ENCODE measurements at places on chromosomes 7 and 10.

- H3K27me3 ChIP-seq = no peaks in the 10 kb centered on the region
- H3K36me3 ChIP-seq = no peaks in the 10 kb centered on the region
- H3K27ac ChIP-seq = no peak overlapping the region
Observed at GRCh38 chr10:51808187-51808586, 108.8 kb upstream of the CSTF2T start.

DNA sequence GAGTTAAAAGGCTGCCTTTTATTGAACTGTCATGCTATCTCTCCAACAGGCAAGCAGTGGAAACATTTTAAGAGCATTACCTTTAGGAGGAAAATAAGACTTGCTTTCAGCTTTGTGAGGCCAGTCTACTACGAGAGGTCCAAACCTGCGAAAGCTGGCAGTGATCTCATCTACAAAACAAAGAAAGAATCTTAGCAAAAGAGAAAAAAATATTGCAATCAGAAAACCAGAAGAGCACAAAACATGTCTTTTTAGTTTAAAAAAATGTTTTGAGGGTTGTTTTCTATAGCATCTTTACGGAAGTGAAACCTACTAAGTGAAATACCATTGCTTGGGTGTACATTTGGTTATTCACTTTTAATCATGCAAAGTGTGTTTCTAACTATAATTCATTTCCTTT is 147.9 kb downstream of the CPEB3 start:
- no peak overlapping the region for H3K27ac ChIP-seq
- no peak overlapping the region for H3K4me3 ChIP-seq
- no peaks in the 10 kb centered on the region for H3K36me3 ChIP-seq
- H3K4me1 ChIP-seq = peaks cover 28% of the 10 kb centered on the region
- DNase-seq = no peak

DNA sequence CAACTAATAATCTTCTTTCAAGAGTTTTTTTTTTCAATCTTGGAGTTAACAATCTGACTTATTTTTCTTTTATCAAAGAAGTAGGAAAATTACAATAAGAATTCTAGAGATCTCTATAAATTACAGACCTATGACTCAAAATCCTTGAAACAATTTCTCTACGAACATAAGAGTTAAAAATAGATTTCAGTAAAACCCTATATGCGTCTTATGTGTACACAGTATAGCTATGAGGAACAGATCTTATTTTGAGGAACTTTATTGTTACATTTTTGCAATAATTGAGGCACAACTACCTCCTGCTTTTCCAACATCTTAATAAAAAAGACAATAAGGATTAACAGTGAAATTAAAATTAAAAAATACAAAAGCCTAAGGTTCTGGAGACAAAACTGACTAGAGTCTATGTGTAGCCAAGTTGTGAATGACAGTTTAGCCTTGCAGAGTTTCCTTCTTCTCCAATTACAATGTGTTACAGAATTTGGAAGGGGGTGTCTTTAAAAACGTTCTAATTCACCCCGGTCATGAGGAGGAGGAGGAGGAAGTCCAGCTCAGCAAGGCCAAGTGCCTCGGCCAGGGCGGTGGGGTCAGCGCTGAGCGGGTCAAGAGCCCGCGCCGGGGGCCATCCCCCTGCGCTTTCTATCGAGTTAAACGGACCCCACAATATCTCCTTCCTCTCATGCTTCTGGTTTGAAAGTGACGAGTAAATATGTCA is 40.5 kb downstream of the AMZ1 start:
- no peak for DNase-seq
- no peaks in the 10 kb centered on the region for H3K27me3 ChIP-seq
- H3K4me3 ChIP-seq = no peak overlapping the region
- peaks cover 34% of the 10 kb centered on the region for H3K36me3 ChIP-seq

- H3K36me3 ChIP-seq = no peaks in the 10 kb centered on the region
- no peaks in the 10 kb centered on the region for H3K27me3 ChIP-seq
- H3K4me1 ChIP-seq = no peaks in the 10 kb centered on the region
Observed at GRCh38 chr10:35172574-35172973, 45.9 kb downstream of the CREM start.

GRCh38 chr7:50339990-50340500 is 35.5 kb downstream of the IKZF1 start:
- no peak overlapping the region for H3K27ac ChIP-seq
- H3K27me3 ChIP-seq = no peaks in the 10 kb centered on the region
- H3K4me3 ChIP-seq = no peak overlapping the region
- H3K4me1 ChIP-seq = no peaks in the 10 kb centered on the region

DNA sequence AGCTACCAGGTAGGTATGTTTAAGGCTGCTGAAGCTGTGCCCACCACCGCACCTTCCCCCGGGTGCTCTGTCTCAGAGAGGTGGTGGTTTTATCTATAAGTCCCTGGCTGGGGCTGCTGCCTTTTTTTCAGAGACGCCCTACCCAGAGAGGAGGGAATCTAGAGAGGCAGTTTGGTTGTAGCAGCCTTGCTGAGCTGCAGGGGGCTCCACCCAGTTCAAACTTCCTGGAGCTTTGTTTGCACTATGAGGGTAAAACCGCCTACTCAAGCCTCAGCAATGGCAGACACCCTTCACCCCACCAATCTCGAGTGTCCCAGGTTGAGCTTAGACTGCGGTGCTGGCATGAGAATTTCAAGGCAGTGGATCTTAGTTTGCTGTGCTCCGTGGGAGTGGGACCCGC is 43.6 kb upstream of the CYP2C18 start:
- no peaks in the 10 kb centered on the region for H3K27me3 ChIP-seq
- no peak overlapping the region for H3K4me3 ChIP-seq
- no peaks in the 10 kb centered on the region for H3K4me1 ChIP-seq
- DNase-seq = no peak
- H3K27ac ChIP-seq = no peak overlapping the region
- H3K36me3 ChIP-seq = no peaks in the 10 kb centered on the region

GRCh38 chr10:104612571-104613205 is 28.4 kb upstream of the SORCS3 start:
- H3K27me3 ChIP-seq = no peaks in the 10 kb centered on the region
- H3K36me3 ChIP-seq = no peaks in the 10 kb centered on the region
- no peak overlapping the region for H3K4me3 ChIP-seq
- no peak for DNase-seq
- H3K27ac ChIP-seq = no peak overlapping the region
- no peaks in the 10 kb centered on the region for H3K4me1 ChIP-seq

- peak within 1 kb of the TSS; percentile 95 for H3K27ac ChIP-seq
- peaks cover 49% of the 10 kb centered on the region for H3K36me3 ChIP-seq
Observed at GRCh38 chr7:95596198-95597063, at the start of gene PDK4. TSS of gene PDK4 (minus strand) at chr7:95596516. CDS start at chr7:95596293, 223 bp downstream.

DNA sequence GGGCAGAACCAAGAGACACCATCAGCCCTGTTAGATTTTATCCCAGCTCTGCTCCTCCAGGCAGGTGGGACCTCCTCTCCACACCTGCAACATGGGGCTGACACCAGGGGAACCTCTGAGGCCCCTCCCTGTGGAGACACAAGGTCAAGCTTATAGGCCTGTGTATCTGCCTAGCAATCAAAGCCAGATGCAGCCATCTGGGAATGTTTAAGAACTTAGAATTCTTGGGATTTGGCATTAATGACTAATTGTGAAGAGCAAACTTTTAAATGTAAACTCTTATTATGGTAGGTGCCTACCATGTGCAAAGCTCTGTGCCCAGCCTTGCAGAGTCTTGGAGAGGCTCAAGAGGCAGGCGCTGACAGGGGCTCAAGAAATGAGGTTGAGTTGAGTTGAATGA is 52.1 kb downstream of the TBATA start:
- H3K27ac ChIP-seq = no peak overlapping the region
- H3K36me3 ChIP-seq = no peaks in the 10 kb centered on the region
- H3K27me3 ChIP-seq = no peaks in the 10 kb centered on the region
- H3K4me1 ChIP-seq = no peaks in the 10 kb centered on the region
- DNase-seq = no peak

DNA sequence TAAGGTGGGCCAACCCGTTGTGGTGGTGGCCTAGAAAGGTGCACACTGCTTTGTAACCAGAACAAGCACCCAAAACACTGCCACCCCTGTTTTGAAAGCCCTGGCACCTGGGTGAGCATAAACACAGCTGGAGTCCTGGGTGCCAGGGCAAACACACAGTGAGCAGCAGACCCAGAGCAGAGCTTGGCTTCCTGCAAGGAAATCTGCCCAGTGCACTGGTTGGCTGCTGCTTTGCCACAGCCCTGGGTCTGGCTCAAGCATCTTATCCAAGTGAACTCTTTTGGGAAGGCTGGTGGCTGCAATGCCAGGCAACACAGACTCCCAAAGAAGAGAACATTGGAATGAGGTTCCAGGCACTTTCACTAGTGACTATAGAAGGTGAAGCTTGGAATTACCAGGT is 145.5 kb upstream of the PDE1C start:
- no peaks in the 10 kb centered on the region for H3K27me3 ChIP-seq
- H3K36me3 ChIP-seq = no peaks in the 10 kb centered on the region
- no peak overlapping the region for H3K27ac ChIP-seq
- H3K4me3 ChIP-seq = no peak overlapping the region
- H3K4me1 ChIP-seq = no peaks in the 10 kb centered on the region

GRCh38 chr7:2999078-2999500 is 44.6 kb downstream of the CARD11 start:
- no peak overlapping the region for H3K4me3 ChIP-seq
- H3K4me1 ChIP-seq = no peaks in the 10 kb centered on the region
- H3K36me3 ChIP-seq = no peaks in the 10 kb centered on the region
- H3K27me3 ChIP-seq = no peaks in the 10 kb centered on the region

DNA sequence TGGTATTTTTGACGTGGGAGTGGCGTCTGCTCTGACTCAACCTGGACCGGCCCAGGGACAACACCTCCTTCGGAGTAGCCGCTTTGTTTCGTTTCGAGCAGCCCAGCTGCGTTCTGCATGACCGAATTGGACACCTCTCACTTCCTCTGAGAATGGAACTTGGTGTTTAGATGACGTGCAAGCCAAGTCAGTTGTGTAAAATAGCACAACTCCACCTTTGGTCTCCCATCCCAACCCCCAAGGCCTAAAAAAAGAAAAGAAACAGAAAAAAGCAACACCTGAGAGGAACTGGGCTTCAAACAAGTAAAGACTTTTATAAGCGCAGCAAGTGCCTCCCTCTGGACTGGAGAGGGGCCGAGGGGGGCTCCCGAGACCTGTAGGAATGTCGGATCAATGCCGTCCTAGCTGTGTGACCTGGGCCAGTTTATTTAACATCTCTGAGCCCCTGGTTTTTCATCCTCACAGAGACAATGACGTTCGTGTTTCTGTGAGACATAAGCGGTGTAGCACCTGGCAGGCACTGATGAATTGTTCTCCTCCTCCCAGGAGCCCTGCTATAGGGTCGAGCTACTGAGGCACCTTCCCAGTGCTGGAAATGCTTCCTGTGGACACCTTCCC is 52.0 kb upstream of the SMNDC1 start:
- H3K27ac ChIP-seq = no peak overlapping the region
- no peaks in the 10 kb centered on the region for H3K36me3 ChIP-seq
- no peak for DNase-seq
- H3K27me3 ChIP-seq = no peaks in the 10 kb centered on the region

- no peak overlapping the region for H3K4me3 ChIP-seq
- no peaks in the 10 kb centered on the region for H3K27me3 ChIP-seq
- no peak overlapping the region for H3K27ac ChIP-seq
- H3K4me1 ChIP-seq = no peaks in the 10 kb centered on the region
- DNase-seq = no peak
Observed at GRCh38 chr7:118755067-118755625, 530.6 kb downstream of the ANKRD7 start.

- H3K36me3 ChIP-seq = no peaks in the 10 kb centered on the region
- no peak overlapping the region for H3K27ac ChIP-seq
- no peak overlapping the region for H3K4me3 ChIP-seq
- H3K27me3 ChIP-seq = no peaks in the 10 kb centered on the region
- no peaks in the 10 kb centered on the region for H3K4me1 ChIP-seq
- no peak for DNase-seq
Observed at GRCh38 chr10:132991706-132992432, 49.5 kb upstream of the CFAP46 start.

DNA sequence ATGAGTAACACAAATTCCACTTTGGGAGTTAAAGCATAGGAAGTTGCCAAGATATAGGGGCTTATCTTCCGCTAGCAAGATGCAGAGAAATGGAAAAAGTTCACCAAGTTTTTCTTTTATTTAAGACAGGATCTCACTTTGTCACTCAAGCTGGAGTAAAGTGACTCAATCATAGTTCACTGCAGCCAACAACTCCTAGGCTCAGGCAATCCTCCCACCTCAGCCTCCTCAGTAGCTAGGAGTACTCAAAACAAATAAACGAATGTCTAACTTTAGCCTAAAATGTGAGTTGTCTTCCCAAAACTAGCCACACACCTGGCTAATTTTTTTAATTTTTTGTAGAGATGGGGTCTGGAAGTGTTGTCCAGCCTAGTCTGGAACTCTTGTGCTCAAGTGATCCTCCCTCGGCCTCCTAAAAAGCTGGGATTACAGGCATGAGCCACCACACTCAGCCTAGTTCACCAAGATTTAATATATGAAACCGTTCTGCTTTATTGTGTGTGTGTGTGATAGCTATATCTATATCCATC is 9.9 kb downstream of the VIM start:
- no peak for DNase-seq
- no peak overlapping the region for H3K27ac ChIP-seq
- peaks cover 33% of the 10 kb centered on the region for H3K4me1 ChIP-seq
- H3K27me3 ChIP-seq = no peaks in the 10 kb centered on the region
- H3K36me3 ChIP-seq = peaks cover 46% of the 10 kb centered on the region

DNA sequence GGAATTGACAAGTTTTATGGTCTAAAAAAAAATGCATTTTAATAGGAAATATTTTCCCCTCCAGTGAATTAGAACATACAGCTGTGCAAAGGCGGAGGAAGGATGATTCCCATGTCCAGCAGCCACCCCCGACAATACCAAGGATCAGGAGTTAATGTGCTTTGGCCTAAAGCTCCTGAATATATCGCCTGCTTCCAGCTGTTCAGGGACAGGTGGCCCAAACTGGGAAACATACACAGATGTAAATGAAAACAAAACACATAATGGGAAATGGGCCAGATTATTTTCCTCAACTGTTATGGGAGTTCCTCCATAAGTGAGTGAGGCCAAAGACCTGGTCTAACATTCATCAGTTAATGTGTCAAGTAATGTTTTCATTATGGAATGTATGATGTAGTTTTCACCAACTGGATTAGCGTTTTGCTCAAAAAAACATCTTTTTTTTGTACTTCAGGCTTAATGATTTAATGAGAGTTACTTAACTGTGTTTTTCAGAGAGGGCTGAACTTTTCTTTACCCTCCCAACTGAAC is 55.1 kb upstream of the LAMB1 start:
- H3K4me3 ChIP-seq = no peak overlapping the region
- DNase-seq = no peak
- H3K36me3 ChIP-seq = no peaks in the 10 kb centered on the region

GRCh38 chr7:129525225-129525862 is 23.0 kb downstream of the SMKR1 start:
- no peak overlapping the region for H3K27ac ChIP-seq
- no peak for DNase-seq
- no peaks in the 10 kb centered on the region for H3K4me1 ChIP-seq
- H3K27me3 ChIP-seq = no peaks in the 10 kb centered on the region

- no peak for DNase-seq
- no peak overlapping the region for H3K4me3 ChIP-seq
- no peaks in the 10 kb centered on the region for H3K4me1 ChIP-seq
Observed at GRCh38 chr7:53602817-53603418, 567.5 kb downstream of the POM121L12 start.

- H3K27ac ChIP-seq = no peak overlapping the region
- DNase-seq = no peak
- H3K4me3 ChIP-seq = no peak overlapping the region
Observed at GRCh38 chr10:124236816-124237215, 143.4 kb upstream of the CHST15 start.
